AG08395 (cell line): ENCODE measurements at places on chromosomes 2 and 18.

DNA sequence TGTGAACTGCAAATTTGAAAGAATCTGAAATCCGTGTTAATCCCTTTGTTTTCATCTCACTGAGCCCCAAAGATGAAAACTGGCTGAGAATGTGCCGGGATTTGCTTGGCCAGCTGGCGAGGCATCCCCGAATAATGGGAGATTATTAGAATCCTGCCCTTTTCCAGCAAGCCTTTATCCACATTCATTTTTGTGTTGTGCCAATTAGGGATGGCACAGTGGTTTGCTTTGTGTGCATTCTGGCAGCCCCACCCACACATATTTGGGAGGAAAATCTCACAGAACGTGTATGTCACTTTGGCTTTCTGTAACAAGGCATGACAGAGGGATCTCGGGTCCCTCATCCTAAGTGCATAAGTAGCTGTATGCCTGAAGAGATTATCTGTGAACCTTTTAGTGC lies 405.8 kb upstream of the FAM98A start:
- no peak for DNase-seq

DNA sequence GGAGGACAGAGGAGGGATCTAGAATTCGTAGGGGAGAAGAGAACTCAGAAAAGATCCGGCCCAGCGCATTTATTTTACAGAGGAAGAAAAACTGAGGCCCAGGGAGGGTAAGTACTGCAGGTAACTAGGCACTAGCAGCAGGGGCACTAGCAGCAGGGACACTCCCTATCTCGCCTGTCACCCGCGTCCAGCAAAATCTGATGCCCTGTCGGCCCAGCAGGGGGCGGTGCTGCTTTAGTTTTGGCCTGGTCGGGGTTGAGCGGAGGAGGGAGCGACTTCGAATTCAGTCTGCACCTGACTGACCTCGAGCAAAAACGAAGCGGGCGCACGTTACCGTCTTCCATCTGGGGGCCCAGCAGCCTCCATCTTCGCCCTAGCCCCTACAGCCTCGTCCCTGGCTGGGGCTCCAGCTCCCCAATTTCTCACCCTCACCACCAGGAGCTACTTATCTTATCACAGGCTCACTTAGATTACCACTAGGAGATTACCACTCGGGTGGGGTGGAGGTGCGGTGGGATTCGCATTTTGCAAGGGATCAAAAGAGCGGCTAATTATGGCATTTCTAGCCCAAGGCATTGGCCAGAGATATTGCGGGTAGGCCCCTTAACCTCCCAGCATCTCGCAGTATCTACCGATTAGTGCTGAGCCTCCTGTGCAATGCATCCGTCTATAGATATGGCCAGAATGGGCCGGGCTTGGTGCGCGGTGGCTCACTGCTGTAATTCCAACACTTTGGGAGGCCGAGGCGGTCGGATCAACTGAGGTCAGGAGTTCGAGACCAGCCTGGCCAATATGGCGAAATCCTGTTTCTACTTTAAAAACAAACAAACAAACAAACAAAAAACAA lies 17.8 kb upstream of the CD8A start:
- peak; percentile 93 for DNase-seq

GRCh38 chr2:160214461-160215445 lies 14.7 kb upstream of the ITGB6 start:
- DNase-seq = peak; percentile 89

DNA sequence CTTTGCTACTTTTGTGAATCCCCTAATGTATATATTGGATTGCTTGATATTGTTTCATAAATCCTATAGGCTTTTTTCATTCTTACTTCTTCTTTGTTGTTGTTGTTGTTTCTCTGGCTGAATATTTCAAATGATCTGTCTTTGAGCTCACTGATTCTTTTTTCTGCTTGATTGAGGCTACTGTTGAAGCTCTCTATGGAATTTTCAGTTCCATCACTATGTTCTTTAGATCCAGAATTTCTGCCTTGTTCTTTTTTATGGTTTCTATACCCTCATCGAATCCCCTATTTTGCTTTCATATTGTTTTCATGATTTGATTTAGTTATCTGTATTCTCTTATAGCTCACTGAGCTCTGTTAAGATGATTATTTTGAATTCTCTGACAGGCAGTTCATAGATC lies 24.6 kb upstream of the RASGRP3 start:
- DNase-seq = no peak

- no peak for DNase-seq
Measured at GRCh38 chr2:70870790-70871189, 35.2 kb upstream of the CD207 start.

DNA sequence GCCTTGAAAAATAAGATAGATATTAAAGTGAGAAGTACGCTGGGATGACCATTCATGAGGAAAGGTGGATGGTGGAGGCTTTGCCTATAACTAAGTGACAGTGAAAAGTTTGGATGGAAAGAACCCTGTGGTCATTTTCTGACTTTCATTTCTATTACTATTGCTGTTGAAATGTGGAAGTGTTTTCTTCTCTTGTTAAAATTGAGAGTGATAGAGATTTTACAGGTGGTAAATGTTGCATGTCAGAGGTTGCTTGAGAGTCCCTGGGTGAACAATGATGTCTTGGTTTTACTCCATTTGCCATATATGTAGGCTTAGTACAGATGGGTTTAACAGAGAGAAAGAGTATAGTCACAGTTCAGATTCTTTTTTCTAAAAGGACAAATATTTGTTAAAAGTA lies 18.4 kb downstream of the NCOA1 start:
- no peak for DNase-seq

DNA sequence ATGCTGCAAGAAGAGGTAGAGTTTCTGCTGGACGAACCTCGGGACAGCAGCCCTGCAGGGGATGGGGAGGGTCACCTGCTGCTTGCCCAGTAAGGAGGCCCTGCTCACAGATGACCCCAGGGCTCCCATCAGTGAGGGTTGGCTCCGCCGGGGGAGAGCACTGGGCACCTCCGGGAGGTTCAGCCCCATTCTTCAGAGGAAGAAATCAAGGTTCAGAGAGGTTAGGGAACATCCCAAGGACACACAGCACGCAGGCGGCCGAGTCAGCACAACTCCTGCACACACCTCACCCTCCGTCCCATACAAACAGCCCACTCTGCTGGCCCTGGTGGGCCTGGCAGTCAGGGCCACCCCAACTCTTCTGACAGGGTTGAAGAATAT lies 11.7 kb upstream of the CCDC74B start:
- DNase-seq = no peak

- no peak for DNase-seq
Measured at GRCh38 chr18:37272226-37272625, 293.4 kb downstream of the CELF4 start.

GRCh38 chr2:147173189-147173581 lies 671.6 kb upstream of the ACVR2A start:
- peak; percentile 80 for DNase-seq

DNA sequence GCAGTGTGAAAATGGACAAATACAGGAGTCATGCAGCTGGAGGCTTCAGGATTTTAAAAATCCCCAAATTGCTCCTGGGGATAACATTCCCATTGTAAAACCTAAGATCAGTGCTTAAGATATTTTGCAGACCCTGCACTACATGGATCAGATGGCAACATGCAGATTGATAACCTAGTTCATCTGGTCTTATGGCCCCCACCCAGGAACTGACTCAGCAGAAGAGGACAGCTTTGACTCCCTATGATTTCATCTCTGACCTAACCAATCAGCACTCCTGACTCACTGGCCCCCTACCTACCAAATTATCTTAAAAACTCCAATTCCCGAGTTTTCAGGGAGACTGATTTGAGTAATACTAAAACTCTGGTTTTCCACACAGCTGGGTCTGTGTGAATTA lies 20.0 kb downstream of the SRBD1 start:
- DNase-seq = no peak

- peak; percentile 18 for DNase-seq
Measured at GRCh38 chr2:24490181-24490689, 819 bp upstream of the NCOA1 start.

- DNase-seq = peak; percentile 16
Measured at GRCh38 chr2:11071211-11071610, 84.1 kb upstream of the SLC66A3 start.

- DNase-seq = no peak
Measured at GRCh38 chr2:36296798-36297197, 58.8 kb upstream of the CRIM1 start.

DNA sequence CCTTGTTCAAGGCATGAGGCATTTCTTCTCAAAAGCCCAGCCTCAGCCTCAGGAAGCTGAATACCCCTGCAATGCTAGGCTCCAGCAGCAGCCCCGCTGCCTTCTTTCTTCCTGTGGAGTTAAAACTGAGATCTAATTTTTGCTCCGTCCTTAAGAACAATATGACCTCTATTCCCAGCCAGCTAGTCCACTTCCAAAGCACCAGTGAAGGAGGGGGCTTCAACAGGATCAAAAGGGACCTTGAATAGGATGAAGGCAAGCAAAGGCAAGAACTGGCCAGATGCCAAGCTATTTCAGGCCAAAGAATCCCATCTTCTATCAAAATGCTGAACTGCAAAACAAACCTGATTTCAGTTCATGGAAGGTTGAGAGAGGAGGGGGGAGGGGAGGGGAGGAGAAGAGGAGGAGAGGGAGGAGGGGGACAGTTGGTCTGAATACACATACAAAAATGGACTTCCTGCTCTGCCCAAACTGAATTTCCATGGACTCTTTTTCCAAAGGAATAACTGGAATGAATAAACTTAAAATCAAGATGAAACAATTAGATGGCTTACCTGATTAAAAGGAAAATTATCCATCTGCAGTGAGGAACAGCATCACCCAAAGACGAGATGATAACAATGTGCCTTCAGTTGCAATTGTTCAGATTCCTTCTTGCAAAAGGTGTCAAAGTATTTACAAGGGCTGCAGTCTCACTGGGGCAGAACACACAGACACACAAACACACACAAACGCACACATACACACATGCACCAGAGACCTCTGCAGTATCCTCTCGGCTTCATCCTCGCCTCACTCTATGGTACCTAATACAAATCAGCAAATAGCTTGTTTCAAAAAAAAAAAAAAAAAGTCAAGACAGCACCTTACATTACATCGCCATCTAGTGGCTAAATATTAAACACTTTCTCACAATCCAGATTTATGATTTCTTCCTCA lies at the start of gene SCN1A:
SCN1A (minus strand) TSS at position 804 of the 939 bp plus-strand sequence. CDS start 54,399 bp downstream, outside the sequence.
- DNase-seq = peak; percentile 34

- no peak for DNase-seq
Measured at GRCh38 chr2:19020144-19021099, 338.0 kb downstream of the OSR1 start.

- peak; percentile 53 for DNase-seq
Measured at GRCh38 chr2:188645986-188646385, 328.2 kb upstream of the COL3A1 start.

- no peak for DNase-seq
Measured at GRCh38 chr2:95284886-95285541, 10.8 kb downstream of the PROM2 start.

- DNase-seq = no peak
Measured at GRCh38 chr18:41009926-41010325, 945.1 kb upstream of the PIK3C3 start.

- peak; percentile 76 for DNase-seq
Measured at GRCh38 chr2:1550658-1551316, 137.5 kb downstream of the TPO start.

- no peak for DNase-seq
Measured at GRCh38 chr2:124913868-124914267, 888.8 kb downstream of the CNTNAP5 start.

DNA sequence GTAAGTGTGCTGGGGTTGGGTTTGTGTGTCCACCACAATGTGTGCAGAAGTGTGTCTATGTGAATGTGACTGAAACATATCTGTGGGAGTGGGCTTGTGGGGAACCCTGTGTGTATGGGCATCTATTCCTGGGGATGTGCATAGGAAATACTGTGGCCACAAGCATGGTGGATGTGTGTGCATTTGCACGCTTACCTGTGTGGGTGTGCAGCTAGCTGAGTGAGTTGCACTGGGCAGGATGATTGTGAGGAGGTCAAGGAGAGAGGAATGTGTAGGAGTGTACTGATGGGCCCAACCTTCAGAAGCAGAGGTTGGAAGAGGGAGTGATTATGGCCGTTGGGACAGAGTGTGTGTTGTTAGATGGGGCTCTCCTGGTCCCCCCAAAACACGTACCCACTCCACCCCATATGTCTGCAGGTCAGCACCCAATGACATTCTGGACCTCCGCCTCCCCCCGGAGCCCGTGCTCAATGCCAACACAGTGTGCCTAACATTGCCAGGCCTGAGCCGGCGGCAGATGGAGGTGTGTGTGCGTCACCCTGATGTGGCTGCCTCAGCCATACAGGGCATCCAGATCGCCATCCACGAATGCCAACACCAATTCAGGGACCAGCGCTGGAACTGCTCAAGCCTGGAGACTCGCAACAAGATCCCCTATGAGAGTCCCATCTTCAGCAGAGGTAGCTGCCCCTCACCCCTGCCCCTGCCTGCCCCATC lies 1.2 kb downstream of the WNT10A start:
- no peak for DNase-seq

- DNase-seq = no peak
Measured at GRCh38 chr2:235706506-235706905, 212.7 kb downstream of the AGAP1 start.

- peak; percentile 81 for DNase-seq
Measured at GRCh38 chr2:37871456-37872191, 53.5 kb upstream of the RMDN2 start.

DNA sequence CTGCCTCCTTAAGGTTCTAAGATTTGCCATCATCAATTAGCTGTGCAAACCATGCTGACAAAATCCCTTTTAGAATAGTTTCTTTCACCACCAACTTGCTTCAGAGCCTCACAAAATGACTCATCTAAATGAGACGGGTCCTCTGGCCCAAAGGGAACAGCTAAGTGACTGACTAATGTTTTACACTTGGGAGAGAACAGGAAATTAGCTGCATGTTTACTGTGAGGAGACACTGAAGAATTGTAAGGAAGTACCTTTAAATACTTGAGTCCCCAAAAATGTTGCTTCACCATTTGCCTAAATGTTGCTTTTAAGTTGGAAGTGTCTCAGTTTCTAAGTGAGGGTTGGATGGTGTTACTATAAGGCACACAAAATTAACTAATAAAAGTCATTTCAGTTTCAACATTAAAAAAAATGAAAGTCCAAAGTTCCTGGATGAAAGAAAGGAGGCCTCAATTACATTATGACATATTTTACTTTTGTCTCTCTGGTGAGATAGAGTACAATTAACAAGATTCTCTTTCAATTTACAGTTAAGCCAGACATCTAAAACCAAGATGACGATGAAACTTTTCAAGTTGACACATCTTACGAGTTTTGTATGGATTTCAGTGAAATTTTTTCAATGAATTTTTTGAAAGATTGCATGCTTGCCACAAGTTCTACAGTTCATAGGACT lies 229.1 kb upstream of the FN1 start:
- DNase-seq = peak; percentile 85

- peak; percentile 75 for DNase-seq
Measured at GRCh38 chr18:61893309-61893970, 633 bp upstream of the RNF152 start.

- DNase-seq = no peak
Measured at GRCh38 chr2:232652505-232652851, 19.1 kb downstream of the EFHD1 start.

- no peak for DNase-seq
Measured at GRCh38 chr2:140861666-140862065, 1269.2 kb downstream of the LRP1B start.

GRCh38 chr2:233244818-233245217 lies 6.7 kb upstream of the ATG16L1 start:
- no peak for DNase-seq
